ENCODE measurements at places on chromosomes 5 and 9.

GRCh38 chr9:21689854-21690253 is 112.6 kb upstream of the MTAP start:
- no peak overlapping the region for H3K27ac ChIP-seq
- H3K36me3 ChIP-seq: no peaks in the 10 kb centered on the region
- no peaks in the 10 kb centered on the region for H3K4me1 ChIP-seq
- H3K4me3 ChIP-seq: no peak overlapping the region
- DNase-seq: no peak
- H3K27me3 ChIP-seq: no peaks in the 10 kb centered on the region

DNA sequence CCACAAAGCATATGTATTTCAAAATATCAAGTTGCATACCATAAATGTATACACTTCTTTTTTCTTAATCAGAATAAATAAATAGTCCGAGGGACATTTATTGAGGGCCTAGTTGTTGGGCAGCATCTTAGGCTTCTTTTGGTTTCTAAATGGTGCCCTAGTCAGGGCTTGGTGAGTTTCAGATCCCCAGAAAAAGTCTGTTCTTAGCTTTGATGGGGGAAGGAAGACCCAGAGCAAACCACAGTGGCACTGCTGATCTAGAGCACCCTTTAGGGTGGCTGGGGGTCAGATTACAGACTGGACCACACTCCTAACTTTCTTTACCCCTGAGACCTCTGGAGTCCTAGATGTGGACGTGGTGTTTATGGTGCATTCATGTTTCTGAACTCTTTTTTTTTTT is 97.8 kb downstream of the C9orf152 start:
- H3K27ac ChIP-seq: no peak overlapping the region
- H3K4me3 ChIP-seq: no peak overlapping the region
- no peaks in the 10 kb centered on the region for H3K36me3 ChIP-seq
- DNase-seq: no peak

DNA sequence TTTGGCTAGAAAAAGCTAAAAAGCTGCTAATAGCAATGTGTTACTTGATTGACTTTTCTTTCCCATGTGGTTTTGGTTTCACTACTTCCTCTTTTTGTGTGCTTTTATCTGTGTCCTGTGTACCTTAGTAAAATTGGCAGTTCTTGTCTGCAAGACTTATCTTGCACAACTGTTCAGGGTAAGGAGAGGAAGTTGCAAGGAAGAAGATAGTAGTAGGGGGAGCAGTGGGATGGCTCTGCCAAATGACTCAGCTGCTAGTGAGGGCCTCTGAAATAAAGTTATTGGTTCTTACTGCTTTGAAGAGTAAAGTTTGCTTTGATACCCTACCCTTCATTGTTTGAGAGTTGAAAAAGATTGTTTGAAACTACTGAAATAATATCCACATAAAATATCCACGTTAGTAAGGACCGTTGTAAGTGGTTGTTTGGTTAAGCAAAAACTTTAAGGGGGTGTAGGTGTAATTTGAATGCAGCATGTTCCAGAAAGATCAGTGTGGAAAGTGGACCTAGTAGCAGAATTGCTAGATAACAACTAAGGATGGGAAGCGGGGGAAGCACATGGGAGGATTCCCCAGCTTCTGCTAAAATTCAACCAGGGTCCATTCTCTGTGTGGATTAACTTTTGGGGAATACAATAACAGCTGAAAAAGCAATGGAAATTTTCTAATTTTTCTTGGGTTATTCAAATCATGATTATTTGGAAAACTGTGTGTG is 123.5 kb downstream of the SCAMP1 start:
- H3K4me1 ChIP-seq: peaks cover 31% of the 10 kb centered on the region
- peaks cover 23% of the 10 kb centered on the region for H3K36me3 ChIP-seq
- no peaks in the 10 kb centered on the region for H3K27me3 ChIP-seq
- peak overlapping the region; percentile 71 for H3K27ac ChIP-seq

- H3K4me3 ChIP-seq: no peak overlapping the region
- H3K4me1 ChIP-seq: no peaks in the 10 kb centered on the region
- no peak overlapping the region for H3K27ac ChIP-seq
- no peaks in the 10 kb centered on the region for H3K36me3 ChIP-seq
- no peak for DNase-seq
Measured at GRCh38 chr9:36074055-36074454, 37.3 kb downstream of the RECK start.

DNA sequence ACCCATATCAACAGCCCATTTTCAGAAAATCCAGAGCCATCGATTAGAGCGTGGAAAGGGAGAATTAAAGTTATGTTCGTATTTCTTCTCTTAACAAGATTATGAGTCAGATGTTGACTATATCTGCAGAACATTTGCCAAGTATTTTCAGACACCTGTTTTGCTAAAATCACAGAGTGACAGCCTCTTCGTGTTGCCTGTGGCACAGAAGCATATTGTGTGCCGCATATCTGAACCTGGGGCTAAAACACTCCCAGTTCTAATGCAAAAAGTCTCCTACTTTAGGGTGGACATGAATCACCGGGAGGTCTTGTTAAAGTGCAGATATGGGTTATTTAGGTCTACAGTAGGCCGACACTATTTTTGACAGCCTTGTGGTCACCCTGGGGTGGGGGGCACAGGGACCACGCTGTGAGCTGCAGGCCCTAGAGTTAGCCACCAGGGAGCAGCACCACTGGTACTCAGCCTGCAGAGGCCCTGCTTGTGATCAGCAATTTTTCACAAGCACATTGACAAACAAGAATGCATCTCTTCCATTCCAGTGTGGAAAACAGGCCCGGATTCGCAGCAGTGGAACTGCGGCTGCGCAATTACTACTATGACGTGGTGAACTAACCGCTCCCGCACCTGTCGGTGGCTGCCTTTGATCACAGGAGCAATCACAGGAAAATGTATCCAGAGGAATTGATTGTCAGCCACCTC is 93.5 kb downstream of the SYK start:
- no peak overlapping the region for H3K4me3 ChIP-seq
- no peak for DNase-seq
- no peak overlapping the region for H3K27ac ChIP-seq
- no peaks in the 10 kb centered on the region for H3K27me3 ChIP-seq

GRCh38 chr5:137778772-137779564 is 24.8 kb upstream of the HNRNPA0 start:
- H3K27ac ChIP-seq: no peak overlapping the region
- peaks cover 5% of the 10 kb centered on the region for H3K4me1 ChIP-seq
- no peaks in the 10 kb centered on the region for H3K36me3 ChIP-seq
- no peak overlapping the region for H3K4me3 ChIP-seq

DNA sequence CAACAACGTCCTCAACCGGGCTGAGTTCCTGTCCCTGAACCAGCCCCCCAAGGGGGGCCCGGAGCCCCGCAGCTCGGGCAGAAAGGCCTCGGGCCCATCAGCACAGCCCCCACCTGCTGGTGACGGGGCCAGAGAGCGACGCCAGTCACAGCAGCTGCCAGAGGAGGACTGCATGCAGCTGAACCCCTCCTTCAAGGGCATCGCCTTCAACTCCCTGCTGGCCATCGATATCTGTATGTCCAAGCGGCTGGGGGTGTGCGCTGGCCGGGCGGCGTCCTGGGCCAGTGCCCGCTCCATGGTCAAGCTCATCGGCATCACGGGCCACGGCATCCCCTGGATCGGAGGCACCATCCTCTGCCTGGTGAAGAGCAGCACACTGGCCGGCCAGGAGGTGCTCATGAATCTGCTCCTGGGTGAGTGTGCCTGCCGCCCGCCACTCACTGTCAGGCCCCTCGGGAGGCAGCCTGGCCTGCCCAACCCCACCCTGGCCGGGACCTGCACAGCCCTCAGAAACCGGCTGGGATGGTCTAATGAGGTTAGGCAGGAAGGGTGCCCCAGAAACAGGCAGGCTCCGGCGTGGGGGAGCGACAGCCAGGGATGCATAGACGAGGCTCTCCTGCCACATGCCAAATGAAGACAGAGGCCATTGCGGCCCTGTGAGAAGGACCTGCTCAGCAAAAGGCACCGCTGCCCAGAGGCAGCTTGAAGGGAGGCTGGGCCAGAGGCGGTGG is 678 bp downstream of the PLPP7 start:
- H3K27ac ChIP-seq: peak overlapping the region; percentile 60
- DNase-seq: no peak
- peak overlapping the region; percentile 22 for H3K4me3 ChIP-seq
- no peaks in the 10 kb centered on the region for H3K27me3 ChIP-seq

- no peaks in the 10 kb centered on the region for H3K27me3 ChIP-seq
- H3K36me3 ChIP-seq: peaks cover 42% of the 10 kb centered on the region
- no peak overlapping the region for H3K4me3 ChIP-seq
Measured at GRCh38 chr5:58985759-58986158, 402.9 kb downstream of the RAB3C start.

- peaks cover 2% of the 10 kb centered on the region for H3K4me1 ChIP-seq
- peaks cover 13% of the 10 kb centered on the region for H3K27me3 ChIP-seq
- H3K27ac ChIP-seq: no peak overlapping the region
- DNase-seq: no peak
Measured at GRCh38 chr9:87720173-87720572, 5.7 kb upstream of the CTSL start.

GRCh38 chr9:131714161-131714646 is 25.7 kb downstream of the RAPGEF1 start:
- no peak for DNase-seq
- H3K27ac ChIP-seq: peak overlapping the region; percentile 52
- H3K4me3 ChIP-seq: no peak overlapping the region
- H3K27me3 ChIP-seq: no peaks in the 10 kb centered on the region
